ENCODE measurements at places on chromosomes 7 and 10. TPM values are rescaled to one million over a fixed set of nuclear protein-coding genes. Genes with fewer than 3 reads are reported as not detected.

DNA sequence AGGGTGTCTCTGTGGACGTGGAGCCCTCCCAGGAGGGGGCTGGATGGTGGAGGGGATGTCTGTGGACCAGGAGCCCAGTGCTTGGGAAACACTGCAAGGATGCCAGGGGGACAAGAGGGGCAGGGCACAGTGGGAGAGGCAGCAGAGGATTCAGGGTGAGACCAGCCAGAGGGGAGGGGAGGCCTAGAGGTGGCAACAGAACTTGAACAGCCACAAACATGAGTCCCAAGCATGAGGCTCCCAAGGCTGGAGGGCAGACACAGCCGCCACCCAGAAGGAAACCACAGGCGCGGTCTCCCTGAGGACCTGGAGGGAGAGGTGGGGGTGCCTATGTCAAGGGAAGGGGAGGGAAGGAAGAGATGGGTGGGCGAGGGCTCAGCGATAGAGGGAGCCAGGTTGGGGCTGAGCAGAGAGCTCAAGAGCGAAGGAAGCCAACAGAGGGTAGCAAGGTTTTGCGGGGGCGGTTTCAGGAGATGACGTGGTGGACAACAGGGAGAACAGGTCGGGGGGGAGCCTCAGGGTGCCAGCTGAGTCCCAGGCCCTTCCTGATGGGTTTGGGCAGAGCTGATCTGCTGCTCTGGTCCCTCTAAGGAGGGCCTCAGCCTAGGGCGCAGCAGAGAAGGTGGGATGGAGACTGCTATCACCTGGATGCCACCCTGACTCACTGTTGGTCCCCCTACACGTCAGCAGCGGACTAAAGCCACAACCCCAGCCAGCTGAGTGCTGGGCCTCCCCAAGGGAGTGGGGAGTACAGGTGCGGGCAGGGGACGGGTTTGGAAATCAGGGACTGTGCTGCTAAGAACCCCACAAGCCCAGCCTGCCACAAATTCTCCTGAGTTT lies 6.7 kb upstream of the PILRA start:
- H3K4me3 ChIP-seq = no peak overlapping the region
- no peaks in the 10 kb centered on the region for H3K4me1 ChIP-seq
- peaks cover 19% of the 10 kb centered on the region for H3K36me3 ChIP-seq
- H3K27ac ChIP-seq = no peak overlapping the region
- H3K27me3 ChIP-seq = no peaks in the 10 kb centered on the region
- no peak for DNase-seq

DNA sequence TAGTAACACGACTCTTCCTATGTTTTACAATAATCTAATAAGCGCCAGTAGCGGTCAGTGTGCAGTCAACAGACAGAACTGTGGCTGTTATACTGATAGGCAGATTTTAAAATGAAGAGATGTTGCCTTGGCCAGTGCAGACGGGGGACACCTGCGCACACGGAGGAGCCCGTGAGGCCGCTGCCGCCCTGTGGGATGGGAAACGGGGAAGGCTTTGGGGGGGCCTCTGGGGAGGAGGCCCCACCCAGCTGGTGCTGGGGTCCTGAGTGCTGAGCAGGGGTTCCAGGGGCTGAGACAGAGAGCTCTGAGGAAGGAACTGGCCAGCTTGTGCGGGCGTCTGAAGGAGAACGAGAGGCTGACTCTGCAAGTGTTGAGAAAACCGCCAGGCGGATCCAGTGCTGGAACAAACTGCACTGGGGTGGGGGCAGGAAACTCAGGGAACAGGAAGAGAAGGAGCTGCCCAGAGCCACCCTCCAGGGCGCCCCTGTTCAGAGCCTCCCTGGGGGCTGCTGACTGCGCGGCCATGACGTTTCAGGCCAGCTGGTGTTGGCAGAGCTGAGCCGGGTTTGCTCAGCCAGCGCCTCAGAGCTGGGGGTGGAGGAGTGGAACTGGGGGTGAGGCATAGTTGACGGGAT lies 426.4 kb downstream of the TCERG1L start:
- H3K4me1 ChIP-seq = no peaks in the 10 kb centered on the region
- no peak for DNase-seq
- H3K4me3 ChIP-seq = no peak overlapping the region
- H3K36me3 ChIP-seq = no peaks in the 10 kb centered on the region
- H3K27me3 ChIP-seq = no peaks in the 10 kb centered on the region

GRCh38 chr7:99790407-99790806 lies 6.4 kb upstream of the CYP3A4 start:
- H3K27ac ChIP-seq = no peak overlapping the region
- no peaks in the 10 kb centered on the region for H3K36me3 ChIP-seq
- H3K4me1 ChIP-seq = no peaks in the 10 kb centered on the region
- no peak for DNase-seq

GRCh38 chr7:106175507-106175906 lies 63.4 kb upstream of the SYPL1 start:
- no peak for DNase-seq
- H3K27me3 ChIP-seq = no peaks in the 10 kb centered on the region
- H3K36me3 ChIP-seq = no peaks in the 10 kb centered on the region

Gene SKIDA1
- total RNA-seq = 5.3 TPM

Gene FFAR4
- not detected for total RNA-seq

All from thoracic aorta (tissue), 2 donors.